ENCODE measurements at places on chromosomes 4 and X.

DNA sequence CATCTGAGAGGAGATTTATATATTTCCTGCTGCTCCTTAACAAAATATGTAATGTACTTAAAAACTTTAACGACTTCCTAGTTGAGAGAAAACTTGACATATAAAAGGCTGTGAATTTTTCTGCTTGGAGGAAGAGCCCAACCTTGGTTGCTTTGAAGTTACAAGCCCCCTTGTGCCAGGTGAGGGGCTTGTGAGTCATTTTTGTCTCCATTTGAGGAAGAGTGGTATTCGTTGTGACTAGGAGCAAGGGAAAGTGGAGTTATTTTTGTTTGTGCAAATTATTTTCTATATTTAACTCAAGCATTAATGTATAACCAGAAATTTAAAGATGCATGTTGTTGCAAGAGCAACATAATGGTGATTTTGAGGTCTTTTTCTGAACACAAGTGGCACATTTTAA, 99.0 kb upstream of the DDX3X start:
- DNase-seq = no peak

- no peak for DNase-seq
Observed at GRCh38 chr4:140049024-140049848, 104.7 kb downstream of the MAML3 start.

DNA sequence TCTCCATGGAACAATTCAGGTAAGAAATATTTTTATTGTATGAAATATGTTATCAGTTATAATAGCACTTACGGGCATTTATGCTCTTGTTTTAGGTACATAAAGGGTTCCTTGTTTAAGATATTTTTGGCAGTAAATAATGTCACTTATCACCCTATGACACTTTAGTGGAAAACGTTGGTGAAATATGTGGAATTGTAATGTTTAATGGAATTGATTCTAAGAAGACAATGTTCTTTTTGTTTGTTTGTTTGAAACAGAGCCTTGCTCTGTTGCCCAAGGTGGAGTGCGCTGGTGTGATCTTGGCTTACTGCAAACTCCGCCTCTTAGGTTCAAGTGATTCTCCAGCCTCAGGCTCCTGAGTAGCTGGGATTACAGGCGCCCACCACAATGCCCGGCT, 17.4 kb downstream of the NPNT start:
- DNase-seq = no peak

- no peak for DNase-seq
Observed at GRCh38 chr4:78267790-78268189, 210.7 kb downstream of the FRAS1 start.

DNA sequence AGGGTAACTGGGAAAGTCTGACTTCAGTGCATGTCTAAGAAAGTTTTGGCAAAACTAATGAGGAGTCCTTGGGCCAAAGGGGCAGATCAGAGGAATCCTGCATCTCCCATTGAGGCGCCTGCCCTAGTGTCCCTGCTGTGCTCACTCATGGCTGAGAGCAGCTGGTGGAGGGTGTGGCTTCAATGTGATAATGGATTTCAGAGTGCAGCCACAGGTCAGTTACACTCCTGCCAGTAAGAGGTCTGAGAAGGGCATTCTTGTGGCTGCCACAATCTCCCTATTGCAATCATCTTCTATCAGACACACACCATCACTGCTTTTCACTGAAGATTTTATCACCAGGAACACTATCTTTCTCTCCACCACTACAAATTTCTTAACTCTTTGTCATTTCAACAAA, 457.1 kb downstream of the MID1IP1 start:
- DNase-seq = no peak

DNA sequence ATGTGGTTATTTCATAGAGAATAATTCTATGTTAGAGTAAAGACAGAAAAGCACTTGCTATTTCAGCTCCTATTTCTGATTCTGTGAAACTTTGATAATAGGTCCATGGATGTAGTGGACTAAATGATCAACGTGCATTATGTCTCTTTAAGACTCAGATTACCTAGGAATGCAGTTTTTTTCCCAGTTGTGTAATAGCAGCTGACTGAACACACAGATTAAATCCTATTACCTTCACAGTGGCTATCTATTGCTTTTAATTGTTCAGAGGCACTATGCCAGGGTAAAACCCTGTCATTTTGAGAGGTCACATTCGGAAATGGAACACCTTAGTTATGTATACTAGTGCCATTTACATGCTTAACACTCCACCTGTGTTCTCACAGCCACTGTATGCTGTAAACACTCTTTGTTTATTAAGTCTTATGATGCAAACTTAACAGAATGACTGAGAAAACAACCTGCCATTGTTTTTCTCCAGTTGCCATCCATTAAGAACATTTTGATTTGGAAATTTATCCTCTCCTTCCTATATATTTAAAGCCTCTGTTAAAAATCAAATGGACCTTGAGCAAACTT, 70.5 kb downstream of the HPGD start:
- DNase-seq = no peak

DNA sequence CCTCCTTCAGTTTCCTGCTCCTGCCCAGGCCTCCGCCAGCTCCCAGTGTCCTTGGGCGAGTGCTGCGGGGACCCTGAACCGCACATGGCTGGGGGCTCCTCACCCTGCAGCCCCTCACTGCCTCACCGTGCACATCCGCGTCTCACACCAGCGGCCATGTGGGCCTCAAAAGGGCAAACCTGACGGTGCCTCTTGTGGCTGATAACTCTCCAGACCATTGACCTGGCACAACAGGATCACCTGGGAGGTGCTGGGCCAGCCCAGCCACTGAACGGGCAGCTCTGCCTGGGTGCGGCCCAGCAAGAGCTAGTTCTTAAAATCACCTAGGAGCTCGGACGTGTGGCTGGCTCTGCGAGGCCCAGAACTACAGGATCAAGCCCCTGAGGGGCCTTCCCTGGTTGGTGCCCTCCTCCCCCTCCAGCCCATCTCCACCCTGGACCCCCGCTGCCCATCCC, 4.1 kb upstream of the S100P start:
- no peak for DNase-seq

GRCh38 chr4:177380730-177381287, 61.4 kb downstream of the AGA start:
- no peak for DNase-seq

GRCh38 chr4:147409350-147409749, 71.5 kb upstream of the EDNRA start:
- DNase-seq = no peak

- no peak for DNase-seq
Observed at GRCh38 chrX:42176789-42177188, 253.4 kb upstream of the CASK start.

GRCh38 chrX:2614911-2615310, 76.2 kb upstream of the CD99 start:
- DNase-seq = no peak

DNA sequence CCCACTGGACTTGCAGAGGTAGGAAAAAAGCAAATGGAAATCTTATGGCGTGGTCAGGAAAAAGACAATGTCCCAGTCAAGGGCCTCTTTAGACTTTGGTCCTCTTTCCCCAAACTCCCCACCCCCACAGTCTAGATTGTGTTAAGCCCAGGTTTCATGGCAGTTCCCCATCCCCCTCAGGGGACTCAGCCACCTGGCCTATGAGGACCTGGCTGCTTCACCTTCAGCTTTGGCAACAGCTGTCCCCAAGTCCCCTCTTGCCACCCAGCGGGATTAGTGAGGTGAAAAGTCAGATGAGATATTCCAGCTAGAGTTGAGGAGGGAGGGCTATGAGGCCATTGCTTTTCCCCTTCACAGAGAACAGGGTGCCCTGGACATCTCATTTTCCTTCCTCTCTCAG, 457 bp downstream of the RIPPLY1 start:
- DNase-seq = no peak

- DNase-seq = no peak
Observed at GRCh38 chrX:46803140-46803539, 33.7 kb upstream of the RP2 start.

GRCh38 chrX:43664708-43665107, 8.6 kb downstream of the MAOA start:
- DNase-seq = no peak

GRCh38 chrX:16754019-16754418, 32.2 kb upstream of the TXLNG start:
- no peak for DNase-seq

DNA sequence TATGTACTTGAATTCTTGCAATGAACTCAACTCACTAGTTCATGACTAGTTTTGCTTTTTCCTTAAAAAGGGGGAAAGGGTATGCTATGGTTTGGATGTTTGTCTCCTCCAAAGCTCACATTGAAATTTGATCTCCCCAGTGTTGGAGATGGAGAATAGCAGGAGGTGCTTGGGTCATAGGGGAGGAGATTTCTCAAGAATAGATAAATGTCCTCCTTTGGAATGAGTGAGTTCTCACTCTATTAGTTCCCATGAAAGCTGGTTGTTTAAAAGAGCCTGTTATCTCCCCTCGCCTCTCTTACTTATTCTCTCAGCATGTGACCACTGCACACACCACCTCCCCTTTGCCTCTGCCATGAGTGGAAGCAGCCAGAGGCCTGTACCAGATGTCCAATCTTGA, 109.4 kb upstream of the INTU start:
- DNase-seq = no peak

GRCh38 chrX:24339911-24340310, 20.5 kb upstream of the SUPT20HL1 start:
- no peak for DNase-seq

- no peak for DNase-seq
Observed at GRCh38 chr4:79170077-79170476, 155.8 kb downstream of the NAA11 start.

GRCh38 chrX:118211891-118212816, 95.5 kb upstream of the KLHL13 start:
- DNase-seq = no peak

GRCh38 chr4:8028884-8029568, 89.4 kb upstream of the AFAP1 start:
- no peak for DNase-seq

DNA sequence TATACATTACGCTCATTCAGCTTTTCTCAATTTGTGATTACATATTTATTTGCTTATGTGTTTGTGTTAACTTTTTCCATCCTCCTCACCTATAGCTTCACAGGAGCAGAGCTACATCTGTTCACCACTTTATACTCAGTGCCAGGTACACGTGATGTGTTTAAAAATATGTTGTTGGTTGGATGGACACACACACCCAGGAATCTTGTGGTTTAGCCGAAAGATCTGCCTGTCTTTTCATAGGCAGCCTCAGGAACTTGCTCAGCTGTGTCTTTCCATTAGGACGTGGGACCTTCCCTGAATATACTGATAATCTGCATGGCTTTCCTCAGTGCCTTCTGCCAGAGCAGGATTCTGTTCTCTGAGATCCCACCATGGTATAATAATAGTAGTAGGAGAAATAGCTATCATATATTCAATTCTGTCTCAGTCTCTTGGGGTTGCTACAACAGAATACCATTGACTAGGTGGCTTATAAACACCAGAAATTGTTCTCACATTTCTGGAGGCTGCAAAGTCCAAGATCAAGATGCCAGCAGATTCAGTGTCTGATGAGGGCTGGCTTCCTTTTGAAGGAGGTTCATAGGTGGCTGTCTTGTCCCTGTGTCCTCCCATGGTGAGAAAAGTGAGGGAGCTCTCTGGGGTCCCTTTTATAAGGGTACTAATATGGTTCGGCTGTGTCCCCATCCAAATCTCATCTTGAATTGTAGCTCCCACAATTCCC, 50.0 kb upstream of the SOD3 start:
- no peak for DNase-seq

GRCh38 chr4:7626531-7626930, 191.8 kb upstream of the PSAPL1 start:
- no peak for DNase-seq

DNA sequence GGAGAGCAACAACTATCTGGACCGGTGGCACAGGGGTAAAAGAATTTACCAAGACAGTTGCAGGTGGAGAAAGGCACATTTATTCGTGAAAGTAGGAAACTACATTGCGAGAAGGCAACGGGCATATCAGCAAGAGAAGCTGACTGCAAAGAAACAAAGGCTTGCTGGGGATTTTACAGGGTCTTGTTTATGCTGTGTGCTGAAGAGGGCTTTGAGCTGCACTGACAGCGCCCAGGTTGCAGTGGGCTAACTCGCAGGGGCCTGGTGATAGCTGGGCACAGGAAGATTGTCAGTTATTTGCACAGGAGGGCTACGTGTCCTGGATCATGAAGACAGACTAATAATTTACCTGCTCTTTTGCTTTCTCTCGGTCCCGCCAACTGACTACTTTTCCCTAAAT, 10.7 kb downstream of the TLR3 start:
- no peak for DNase-seq

DNA sequence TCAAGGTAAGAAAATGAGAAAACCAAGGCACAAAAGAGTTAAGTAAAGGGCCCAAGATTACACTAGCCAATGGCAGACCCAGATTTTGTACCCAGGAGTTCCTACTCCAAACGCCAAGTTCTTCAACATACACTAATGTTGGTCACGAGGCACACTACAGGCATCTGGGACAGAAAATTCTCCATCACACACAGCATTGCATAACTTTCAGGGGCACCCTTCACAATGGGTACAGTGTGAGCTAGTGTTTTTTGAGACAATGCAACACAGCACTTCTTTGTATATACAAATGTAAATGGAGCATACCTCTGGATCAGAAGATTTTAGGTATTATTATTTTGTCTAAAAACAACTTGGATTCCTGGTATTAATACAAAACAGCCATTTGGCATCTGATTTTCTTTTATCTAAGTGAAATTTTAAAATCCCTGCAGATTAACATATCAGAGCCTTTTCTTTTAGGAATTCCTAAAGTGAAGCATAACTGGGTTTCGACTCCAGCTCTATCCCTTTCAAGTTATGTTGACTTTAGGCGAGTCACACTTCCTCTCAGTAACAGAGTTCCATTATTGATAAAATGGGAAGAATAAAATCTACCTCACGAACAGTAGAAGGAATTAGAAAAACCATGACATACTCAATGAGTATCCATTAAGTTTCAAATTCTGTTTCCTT, 41.1 kb downstream of the ADGRA3 start:
- DNase-seq = no peak

GRCh38 chr4:121041307-121042090, 30.8 kb downstream of the NDNF start:
- DNase-seq = no peak

GRCh38 chr4:87363552-87363951, 27.4 kb downstream of the HSD17B11 start:
- DNase-seq = no peak

DNA sequence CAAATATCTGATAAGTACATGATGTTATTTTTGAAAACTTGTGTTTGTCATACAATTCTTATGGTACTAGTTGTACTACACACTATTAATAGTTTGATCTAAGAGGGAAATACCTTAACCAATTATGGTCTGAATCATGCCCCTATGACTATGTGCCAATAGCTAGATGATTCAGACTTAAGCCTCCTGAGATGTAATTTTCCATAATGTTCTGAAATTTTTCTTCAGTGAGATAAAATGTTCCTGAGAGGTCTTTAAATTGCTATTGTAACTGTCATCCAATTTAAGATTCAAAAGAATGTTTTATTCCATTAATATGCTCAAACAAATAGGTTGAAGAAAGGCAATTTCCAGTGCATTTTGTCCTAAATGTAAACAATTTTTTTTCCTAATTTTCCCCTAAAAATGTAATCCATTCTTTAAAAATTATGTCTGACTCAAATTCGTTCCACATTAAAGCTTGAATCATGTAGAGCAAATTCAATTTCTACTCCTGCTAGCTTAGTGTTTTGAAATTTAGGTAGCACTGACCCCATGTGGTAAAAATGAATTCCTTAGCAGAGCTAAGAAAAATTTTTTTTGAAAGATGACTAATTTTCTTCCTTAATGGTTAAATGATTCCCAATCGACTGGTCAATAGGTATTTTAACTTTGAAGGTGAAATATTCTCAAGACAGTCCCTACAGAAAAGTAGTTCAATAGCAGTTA, 49.1 kb downstream of the APOOL start:
- no peak for DNase-seq
